Sciatic nerve (tissue), 2 donors: ENCODE measurements at places on chromosomes 2 and 18. TPM values are rescaled to one million over a fixed set of nuclear protein-coding genes. Genes with fewer than 3 reads are reported as not detected.

Gene CHRNA1
- 0.31 TPM for total RNA-seq

DNA sequence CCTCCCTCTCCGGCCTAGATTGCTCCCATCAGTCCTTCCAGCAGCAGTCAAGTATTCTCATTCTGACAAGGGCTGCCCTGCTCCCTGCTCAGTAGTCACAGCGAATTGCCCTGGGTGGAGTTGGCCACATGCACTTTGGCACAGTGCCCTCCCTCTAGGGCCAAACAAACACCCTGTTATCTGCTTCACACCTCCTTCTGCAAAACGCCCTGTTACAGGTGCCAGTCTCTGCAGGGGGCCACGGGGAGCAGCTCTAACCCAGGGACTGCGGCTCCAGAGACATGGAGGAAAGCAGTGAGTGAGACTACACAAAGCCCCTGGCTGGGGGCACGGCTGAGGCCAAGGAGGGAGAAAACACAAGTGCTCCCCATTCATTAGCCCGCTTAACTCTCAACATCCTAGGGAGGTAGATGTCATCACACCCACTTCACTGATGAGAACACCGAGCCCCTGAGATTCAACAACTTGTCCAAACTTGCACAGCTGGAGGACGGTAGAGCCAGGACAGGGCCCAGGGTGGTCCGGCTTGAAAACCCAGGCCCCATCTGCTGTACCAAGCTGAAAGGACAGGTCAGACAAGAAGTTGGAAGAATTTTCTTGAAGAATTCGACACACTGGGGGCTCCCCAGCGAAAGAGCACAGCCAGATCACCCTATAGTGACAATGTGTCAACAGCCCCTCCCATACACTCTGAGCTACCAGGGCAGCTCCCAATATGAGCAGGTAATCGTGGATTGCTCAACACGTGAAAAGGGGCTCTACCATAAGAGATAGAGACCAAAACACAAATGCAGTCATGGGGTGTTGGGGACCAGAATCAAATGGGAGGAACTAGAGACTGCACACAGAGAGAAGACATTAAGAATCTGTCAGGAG lies 8.7 kb upstream of the TFCP2L1 start:
- DNase-seq: no peak

- no peak for DNase-seq
Measured at GRCh38 chr2:132442278-132442677, 25.7 kb downstream of the GPR39 start.

DNA sequence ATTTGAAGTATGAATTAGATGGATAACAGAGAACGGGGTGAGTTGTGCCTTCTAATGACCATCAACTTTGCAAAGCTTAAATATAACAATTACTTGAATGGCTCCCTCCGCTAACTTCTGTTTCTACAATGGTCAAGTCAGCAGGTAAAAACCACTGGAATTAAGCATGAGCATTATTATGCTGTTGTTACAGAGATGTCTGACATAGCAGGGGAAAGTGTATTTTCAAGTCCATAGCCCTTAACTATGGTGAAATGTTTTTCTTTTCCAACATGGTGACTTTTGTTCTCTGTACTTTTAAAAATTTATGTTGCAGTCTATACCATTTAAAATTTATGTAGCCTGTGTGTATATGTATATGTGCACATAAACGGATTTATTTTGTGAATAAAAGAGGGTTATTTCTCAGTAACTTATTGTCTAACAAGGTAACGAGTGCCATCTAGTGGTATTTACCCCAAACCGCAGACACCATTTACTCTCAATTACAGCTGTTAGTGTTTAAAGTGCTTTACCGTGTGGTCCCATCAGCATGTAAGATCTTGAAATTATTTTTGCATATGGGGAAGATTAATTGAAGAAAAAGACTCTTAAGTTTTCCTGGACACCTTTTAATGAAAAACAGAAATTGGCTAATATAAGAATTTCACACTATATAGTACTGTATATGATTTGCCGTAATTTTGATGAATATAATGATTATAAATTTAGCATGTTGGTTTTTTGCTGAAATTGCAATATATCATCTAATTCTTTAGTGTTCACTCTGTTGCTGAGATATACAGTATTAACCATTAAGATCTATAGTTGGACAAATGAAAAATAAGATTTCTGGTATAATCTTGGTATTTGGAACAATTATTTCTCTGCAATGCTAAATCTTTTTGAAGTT lies 78.2 kb downstream of the UBE2E3 start:
- no peak for DNase-seq

- DNase-seq: no peak
Measured at GRCh38 chr18:37672932-37673595, 107.5 kb upstream of the CELF4 start.
